Activated naive CD8-positive, alpha-beta T cell treated with anti-CD3 and anti-CD28 coated beads for 36 hours (primary cell): ENCODE measurements at places on chromosomes 12 and 14. TPM values are rescaled to one million over a fixed set of nuclear protein-coding genes. Genes with fewer than 3 reads are reported as not detected.
A peak's percentile ranks its signal among the peaks of the same experiment; 100 is the strongest.

The GRIN2B gene
- total RNA-seq, result not detected

The CCDC177 gene
- total RNA-seq, result not detected

The ARHGAP9 gene
- 162 TPM for total RNA-seq

GRCh38 chr12:94264736-94265485, 116.5 kb downstream of the PLXNC1 start:
- DNase-seq, result no peak

DNA sequence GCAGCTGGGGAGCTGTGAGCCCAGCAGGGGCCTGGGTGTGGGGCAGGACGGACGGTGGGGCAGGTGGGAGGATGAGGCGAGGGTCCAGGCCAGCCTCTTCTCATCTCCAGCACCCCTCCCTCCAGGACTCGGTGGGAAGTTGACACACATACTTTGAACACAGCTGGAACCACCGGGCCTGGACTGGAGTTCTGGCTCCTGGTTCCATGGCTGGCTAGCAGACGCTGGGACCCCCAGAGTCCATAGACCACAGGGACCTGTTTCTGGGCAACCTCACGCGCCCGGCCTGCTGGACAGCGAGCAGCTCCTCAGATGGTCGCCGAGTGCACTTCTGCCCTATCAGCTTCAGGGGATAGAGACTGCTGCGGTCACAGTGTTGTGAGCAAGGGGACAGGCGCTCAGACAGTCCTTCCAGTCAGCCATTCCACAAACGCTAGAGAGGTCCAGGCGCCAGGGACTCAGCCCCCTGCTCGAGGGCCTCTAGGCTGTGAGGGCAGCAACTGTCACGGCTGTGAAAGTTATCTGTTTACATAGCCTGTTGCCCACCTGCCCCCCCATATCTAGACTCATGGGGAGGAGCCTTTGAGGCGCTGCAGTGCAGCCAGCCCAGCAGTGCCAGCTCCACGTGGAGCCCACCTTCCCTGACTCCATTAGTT, 25.2 kb downstream of the TCHP start:
- DNase-seq, result no peak

DNA sequence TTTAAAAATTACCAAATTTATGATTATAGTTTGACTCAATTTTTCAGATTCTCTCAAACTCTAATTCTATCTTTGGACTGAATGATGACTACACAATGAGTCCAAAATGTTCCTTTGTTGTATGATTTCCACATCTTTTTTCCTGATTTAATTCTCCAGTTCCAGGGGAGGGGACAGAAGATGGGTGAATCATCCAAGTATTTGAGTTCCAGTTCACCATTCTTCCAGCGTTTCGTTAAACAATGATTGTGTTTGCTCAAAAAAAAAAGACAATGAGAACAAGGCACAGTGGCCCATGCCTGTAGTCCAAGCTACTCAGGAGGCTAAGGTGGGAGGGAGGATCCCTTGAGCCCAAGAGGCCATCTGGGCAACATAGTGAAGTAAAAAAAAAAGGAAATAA, 23.8 kb downstream of the BAZ1A start:
- DNase-seq, result no peak

GRCh38 chr12:43836475-43836989, 651 bp downstream of the TMEM117 start:
- DNase-seq, result no peak

GRCh38 chr12:108573317-108573716, 10.9 kb downstream of the ISCU start:
- DNase-seq, result peak; percentile 31

- no peak for DNase-seq
These were observed 65.2 kb downstream of the LRRC74A start for GRCh38 chr14:76891391-76891790.

DNA sequence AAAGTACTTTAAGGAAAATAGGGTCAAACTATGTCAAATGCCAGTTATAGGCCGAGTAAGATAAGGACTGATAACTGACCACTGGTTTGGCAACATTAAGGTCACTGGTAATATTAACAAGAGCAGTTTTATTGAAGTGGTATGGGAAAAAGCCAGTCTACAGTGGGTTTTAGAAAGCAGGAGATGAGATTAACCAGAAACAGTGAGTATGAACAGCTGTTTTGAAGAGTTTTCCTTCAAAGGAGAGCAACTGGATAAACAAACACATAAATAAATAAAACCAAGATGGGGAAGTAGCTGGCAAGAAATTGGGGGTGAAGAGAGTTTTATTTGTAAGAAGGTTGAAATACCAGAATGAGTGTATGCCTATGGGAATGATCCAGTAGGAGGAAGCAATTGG, 30.3 kb downstream of the KITLG start:
- no peak for DNase-seq

GRCh38 chr14:51750542-51750941, 98.8 kb downstream of the FRMD6 start:
- no peak for DNase-seq

DNA sequence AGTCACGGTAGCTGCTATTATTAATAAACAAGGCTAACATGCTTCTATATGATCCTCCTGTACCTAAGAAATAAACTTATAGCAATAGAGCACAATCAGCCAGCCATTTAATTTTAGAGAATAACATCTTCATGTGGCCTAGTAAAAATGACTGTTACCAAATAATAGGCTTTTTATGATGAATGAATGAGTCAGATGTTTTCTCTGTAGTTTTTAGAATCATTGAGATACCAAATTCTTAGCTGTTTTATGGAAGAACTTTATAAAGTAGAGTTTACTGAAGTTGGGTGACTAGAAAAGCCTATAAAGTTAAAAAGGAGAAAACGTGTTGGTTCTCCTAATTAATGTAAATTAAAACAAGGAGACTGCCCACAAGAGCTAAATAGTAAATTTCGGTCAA, 40.7 kb downstream of the WNK1 start:
- no peak for DNase-seq

DNA sequence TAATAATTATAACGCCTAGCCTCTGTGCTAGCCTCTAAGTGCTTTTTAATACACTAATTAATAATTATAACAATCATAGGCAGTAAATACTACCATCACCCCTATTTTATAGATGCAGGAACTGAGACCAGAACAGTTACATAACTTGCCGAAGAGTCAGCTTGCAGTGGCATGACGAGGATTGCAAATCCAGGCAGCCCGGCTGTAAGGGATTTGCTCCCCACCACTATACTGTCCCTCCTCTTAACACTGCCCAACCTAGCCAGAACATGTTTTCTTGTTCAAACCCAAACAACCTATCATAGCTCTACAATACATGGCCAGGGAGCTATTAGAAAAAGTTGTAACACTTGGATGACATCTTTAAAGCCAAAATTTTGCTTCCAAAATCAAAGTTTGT, 33.9 kb upstream of the VASH1 start:
- DNase-seq, result no peak

GRCh38 chr14:33814010-33814409, 136.9 kb downstream of the EGLN3 start:
- no peak for DNase-seq

DNA sequence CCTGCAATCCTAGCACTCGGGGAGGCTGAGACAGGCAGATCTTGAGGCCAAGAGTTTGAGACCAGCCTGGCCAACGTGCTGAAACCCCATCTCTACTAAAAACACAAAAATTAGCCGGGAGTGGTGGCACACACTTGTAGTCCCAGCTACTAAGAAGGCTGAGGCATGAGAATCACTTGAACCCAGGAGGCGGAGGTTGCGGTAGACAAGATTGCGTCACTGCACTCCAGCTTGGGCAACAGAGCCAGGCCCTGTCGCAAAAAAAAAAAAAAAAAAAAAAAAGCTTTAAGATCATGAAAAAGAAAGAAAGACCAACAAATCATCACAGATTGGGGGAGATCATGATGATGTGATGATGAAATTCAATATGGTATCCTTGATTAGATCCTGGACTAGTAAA, 30.6 kb downstream of the WDR89 start:
- no peak for DNase-seq

DNA sequence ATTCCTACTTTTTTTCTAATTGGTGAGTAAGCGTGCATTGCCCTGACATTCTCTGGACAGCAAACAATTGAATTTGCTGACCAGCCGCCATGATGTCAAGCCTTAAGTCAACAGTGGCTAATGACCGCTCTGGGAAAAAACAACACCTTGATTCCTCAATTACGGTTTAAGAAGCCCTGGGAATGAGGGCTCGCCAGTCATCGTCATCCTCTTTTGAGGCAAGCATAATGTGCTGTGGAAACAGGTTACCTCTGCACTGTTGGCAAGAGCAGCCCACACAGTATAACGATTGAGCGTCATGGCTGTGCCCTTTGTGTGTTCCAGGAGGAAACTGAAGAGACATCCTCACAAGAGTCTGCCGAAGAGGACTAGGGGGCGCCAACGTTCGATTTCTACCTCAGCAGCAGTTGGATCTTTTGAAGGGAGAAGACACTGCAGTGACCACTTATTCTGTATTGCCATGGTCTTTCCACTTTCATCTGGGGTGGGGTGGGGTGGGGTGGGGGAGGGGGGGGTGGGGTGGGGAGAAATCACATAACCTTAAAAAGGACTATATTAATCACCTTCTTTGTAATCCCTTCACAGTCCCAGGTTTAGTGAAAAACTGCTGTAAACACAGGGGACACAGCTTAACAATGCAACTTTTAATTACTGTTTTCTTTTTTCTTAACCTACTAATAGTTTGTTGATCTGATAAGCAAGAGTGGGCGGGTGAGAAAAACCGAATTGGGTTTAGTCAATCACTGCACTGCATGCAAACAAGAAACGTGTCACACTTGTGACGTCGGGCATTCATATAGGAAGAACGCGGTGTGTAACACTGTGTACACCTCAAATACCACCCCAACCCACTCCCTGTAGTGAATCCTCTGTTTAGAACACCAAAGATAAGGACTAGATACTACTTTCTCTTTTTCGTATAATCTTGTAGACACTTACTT, 138.9 kb downstream of the HMGA2 start:
- DNase-seq, result peak; percentile 21

DNA sequence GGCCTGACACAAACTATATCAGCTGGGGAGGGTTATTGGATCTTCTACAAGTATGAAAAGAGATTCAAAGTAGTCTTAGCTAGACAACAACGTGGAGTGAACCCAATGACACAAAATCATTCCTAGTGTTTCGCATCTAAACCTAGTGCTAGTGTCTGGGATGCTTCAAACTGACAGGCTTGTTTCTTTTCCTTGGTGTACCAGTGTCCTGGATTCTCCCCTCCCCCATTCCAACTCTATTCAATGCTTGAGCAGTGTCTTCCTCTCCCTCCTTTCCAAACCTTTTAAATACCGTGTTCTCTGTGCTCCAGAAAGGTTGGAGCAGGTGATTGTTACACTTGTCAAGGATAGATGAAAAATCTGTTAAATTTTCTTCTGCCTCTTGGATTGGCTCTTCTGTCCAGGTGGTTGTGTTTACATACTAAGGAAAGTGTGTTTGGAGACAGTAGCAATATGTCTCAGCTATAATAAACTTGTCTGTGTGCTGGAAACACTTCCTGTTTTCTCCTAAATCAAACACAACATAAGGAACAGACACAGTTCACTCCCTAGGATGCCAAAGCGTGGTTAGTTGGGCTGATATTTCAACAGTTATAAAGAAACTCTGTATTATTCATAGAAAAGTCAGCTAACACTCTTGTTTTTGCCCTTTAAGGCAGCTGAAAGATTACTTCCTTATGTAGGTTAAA, 14.4 kb upstream of the GUCY2C start:
- DNase-seq, result no peak

DNA sequence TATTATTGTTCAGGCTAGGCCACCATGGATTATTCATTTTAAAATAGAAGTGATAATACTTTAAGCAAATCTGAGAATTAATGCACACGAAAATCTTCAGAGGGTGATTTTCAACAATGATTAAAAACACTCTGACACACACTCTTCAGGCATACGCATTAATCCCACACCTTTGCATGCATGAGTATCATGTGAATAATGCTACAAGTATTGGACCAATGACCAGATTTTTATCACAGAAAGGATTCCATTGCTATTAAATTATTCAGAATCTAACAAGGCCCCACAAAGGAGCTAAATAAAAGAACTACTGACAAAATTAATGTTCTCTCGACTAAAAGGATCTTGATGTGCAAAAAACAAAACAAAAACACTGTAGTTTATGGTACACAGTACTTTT, 11.1 kb downstream of the EPS8 start:
- DNase-seq, result no peak

DNA sequence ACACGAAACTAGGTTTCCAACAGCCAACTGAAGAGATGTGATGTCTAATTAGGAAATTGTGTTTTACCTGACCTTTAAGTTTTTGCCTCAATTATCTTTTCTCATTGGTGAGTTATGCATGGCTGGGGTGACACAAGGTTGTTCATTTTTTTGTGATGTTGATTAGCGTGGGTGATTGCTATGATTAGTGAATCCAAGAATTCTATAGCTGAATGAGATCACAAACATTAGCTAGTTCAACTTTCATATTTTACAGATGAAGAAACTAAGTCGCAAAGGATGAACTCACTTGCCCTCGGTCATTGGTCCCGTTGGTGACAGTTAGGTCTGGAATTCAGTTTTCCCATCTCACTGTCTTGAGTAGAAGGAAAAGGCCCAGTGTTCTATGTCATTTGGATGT, 32.6 kb upstream of the LMNTD1 start:
- DNase-seq, result no peak

DNA sequence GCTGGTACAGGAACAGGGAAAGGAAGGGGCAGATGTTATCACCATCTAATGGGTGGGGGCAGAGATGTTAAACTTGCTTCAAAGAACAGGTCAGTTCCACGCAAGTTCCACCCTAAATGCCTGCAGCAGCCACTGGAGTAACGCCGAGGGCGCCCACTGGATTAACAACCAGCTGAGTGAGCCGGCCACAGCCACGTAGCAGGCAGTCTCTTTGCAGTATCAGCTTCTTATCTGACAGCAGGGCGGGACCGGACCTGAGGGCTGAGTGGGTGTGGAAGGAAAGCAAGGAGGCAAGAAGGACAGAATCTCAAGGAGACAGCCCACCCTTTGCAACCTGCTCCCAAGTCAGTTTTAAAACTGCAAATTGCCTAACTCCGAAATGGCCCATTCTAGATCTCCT, 38.4 kb upstream of the FOXN3 start:
- DNase-seq, result no peak

DNA sequence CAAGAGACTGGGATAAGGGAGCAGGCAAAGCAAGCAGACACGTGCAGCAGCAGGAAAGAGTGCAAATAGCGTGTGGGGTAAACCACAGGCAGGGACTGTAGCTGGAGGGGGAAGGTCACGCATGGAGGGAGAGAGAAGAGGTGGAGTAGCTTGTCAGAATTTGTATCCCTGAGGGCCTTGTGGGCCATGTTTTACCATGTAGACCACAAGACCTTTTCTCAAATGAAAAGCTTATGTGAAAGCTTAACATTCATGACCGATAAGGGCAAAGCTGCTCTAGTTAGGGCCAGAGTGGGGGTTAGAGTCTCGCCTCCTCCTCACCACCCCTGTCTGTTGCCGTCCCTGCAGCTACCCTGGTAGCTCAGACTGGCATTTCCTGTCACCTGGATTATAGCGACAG, 152.9 kb upstream of the E2F7 start:
- no peak for DNase-seq
